ENCODE measurements at places on chromosomes 13 and 19.

DNA sequence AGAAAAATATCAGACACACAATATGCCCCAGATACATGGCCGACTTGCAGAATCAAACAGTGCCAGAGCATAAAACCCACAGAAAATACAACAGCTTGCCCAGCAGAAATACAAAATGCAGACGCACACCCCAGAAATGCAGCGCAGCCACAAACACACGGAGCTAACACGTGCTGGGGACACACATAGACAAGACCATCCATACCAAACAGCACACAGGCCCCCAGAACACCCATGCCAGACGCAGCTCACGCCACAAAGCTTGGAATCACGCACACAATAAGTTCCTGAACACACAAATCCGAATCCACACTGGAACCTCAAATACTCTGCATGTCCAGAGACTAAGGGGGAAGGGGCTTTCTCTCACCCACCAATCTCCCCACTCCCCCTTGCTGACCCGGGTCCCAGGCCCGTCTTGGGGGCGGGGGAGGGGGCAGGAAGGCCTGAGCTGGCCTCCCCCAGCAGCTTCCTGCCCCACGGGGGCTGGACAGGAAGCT is 17.2 kb downstream of the CCDC97 start:
- no peak for DNase-seq

- no peak for DNase-seq
Observed at GRCh38 chr19:30395283-30395682, 23.1 kb downstream of the ZNF536 start.

GRCh38 chr13:79492918-79493594 is 12.1 kb downstream of the NDFIP2 start:
- no peak for DNase-seq

GRCh38 chr13:27965740-27966640 is 3.1 kb downstream of the CDX2 start:
- no peak for DNase-seq

- DNase-seq, result no peak
Observed at GRCh38 chr13:32535115-32535514, 3.5 kb downstream of the N4BP2L2 start.

GRCh38 chr13:31477961-31478360 is 261.4 kb upstream of the RXFP2 start:
- no peak for DNase-seq

GRCh38 chr19:58294743-58295374 is 10.3 kb upstream of the ERVK3-1 start:
- DNase-seq, result no peak

DNA sequence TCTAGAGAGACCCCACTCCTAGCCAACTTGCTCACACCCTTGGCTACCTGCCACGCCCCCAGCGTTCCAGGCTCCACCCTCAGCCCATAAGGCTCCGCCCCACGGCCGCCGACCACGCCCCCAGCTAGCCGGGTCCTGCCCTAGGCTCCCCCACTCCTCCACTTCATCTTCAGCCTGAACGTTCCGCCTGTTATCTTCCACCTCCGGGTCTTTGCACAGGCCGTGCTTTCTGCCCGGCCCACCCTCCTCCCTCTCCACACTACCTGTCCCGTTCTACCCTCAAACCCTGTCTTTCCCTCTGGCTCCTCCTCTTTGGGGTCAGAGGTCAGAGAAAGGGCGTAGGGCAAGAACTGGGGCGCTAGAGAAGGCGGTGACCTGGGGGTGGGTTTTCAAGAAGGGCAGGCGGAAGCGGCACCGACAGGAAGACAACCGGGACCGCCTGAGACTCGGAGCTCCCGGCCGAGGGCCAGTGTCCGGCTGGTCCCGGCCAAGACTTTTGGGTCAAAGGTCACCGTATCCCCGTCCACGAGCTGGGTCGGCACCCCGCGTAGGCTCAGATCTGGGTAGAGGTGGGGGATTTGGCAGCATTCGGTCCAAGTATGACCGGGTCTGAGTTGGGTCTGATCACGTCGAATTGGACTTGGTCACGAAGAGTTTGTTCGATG is 2.2 kb downstream of the PDE4C start:
- no peak for DNase-seq

GRCh38 chr13:25882466-25883357 is 169.1 kb downstream of the SHISA2 start:
- no peak for DNase-seq

DNA sequence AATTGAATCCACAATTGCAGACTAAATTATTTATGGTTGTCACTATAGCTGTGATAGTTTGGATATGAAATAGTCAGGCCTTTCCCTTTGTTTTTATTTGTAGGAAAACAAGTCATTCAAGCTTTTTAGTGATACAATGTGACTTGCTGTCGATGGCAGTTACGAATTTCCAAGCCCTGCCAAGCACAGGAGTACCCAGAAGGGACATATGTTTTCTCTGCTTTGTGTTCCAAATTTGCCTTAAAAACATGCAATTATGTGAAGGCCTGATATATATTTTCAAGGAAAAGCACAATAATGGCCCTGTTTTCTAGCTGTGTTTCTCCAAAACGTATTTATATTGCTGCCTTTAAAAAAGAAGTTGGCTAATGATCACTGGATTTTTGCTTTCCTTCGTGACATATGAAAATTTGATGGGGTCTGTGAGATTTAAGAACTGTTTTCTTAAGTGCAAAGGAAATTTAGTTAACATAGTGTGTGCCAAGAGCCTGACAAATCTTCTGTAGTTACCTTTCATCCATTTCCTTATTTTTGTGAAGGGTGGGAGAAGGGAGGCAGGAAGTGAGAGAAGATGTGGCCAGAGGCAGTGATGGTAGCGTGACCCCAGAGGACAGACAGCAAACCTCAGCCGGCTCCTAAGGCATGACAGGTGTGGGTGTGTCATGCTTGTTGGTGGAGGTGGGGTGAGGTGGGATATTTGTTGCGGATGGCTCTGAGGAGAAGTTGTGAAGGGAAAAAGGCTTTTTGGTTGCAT is 79.6 kb downstream of the TEX26 start:
- DNase-seq, result no peak

DNA sequence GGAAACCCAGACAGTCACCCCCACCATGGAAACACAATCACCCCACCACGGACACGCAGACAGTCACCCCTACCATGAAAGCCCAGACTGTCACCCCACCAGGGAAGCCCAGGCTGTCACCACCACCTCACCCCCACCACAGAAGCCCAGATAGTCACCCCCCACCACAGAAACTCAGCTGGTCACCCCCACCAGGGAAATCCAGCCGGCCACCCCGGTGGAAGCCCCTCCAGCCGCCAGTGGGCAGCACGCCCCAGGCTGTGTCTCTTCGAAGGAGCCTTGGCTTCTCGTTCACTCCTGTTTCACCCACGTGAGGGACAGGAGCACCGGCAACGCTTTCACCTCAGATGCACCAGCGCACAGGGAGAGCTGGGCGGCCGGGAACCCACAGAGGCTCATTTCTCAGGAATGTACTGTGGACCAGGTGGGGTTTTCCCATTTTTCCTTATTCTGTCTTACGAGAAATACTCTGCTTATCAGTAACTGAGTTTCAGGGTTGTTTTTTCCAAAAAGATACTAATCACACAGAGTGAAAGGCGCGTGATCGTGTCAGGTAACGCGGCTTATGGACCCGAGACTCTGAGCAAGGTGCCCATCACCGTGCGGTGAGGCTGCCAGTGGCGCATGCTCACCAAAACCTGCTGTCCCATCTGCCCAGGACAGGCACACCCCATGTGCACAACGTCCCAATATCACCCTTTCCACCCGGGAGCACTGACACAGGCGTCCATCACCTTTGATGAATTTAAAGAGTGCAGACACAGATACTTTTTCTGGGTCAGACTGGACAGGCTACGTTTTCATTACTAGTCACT is 28.0 kb downstream of the CARS2 start:
- DNase-seq, result no peak

- no peak for DNase-seq
Observed at GRCh38 chr19:55189403-55189835, 9.3 kb upstream of the SYT5 start.

GRCh38 chr19:52679598-52679997 is 41.4 kb upstream of the ZNF83 start:
- no peak for DNase-seq

- DNase-seq, result no peak
Observed at GRCh38 chr13:35496006-35496405, 19.5 kb upstream of the MAB21L1 start.

- DNase-seq, result no peak
Observed at GRCh38 chr19:29965492-29965891, 23.5 kb downstream of the URI1 start.

DNA sequence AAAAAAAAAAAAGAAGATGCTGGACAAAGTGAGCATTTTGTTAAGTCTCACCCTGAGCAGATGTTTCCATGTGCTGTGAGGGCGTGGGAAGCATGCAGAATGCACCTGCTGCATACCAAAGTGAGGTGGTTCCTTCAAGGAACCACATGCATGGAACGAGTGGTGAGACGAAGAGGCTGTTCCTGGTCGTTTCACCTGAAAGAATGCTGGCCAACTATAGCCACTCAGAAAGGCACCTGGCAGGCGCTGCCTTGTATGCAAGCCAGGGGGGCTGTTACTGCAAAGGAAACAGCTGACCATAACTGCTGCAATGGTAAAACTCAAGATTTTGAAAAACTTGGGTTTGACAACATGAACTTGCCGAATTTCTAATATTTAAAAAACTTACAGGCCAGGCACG is 14.7 kb downstream of the MIER2 start:
- no peak for DNase-seq

DNA sequence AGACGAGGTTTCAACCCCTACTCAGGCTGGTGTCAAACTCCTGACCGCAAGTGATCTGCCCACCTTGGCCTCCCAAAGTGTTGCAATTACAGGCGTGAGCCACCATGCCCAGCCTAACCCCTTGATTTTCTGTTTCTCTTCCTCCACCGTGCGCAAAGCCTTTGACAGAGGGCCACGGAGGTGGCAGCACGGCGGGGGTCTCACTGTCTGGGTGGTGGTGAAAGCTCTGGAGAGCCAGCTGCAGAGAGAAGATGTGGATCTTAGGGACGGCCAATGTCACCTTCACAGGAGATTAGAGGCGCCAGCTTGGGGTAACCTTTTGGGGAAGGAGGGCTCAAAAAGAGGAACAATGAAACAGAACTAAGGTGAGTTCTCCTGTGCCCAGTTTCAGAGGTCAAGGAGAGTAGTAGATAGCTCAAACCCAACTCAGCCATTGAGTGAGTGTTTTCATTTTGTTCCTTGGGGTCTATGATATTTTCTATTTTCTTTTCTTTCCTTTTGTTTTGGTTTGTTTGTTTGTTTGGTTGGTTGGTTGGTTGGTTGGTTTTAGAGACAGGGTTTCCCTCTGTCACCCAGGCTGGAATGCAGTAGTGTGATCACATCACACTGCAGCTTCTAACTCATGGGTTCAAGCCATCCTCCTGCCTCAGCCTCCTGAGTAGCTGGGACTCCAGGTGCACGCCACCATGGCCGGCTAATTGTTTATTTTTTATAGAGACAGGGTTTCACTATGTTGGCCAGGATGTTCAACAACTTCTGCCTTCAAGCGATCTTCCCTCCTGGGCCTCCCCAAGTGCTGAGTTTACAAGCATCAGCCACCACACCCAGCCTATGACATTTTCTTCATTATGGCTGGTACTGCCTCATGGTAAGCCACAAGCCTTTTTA is 37.7 kb downstream of the GPR42 start:
- DNase-seq, result no peak

GRCh38 chr13:100933841-100934240 is 259.2 kb upstream of the TMTC4 start:
- DNase-seq, result no peak

DNA sequence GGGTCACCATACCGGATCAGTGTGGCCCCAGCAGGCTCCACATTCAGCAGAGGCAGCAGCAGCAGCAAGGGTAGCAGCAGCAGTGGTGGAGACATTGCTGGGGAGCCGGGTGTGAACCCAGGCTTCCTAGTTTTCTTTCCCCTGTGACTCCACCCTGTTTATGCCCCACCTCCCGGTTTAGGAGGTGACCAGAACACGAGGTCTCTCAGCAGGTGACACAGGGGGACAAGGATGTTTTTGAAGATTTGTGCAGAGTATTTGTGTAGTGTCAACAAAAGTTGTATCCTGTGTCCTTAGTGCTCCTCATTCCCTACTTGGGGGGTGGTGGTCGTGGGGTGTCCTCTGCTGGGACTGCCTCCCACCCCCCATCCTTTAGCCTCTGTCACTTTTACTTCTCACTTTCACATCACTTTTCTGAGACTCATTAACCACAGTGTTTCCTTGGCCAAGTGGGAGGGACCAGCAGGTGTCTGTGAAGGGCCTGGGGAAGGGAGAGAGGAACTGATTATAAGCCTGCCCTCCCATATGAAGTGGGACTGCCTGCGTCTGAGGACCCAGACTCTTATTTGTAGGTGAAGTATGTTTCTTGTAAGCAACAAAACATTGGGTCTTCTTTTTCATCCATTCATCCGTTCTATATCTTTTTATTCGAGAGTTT is 15.6 kb upstream of the KCNC3 start:
- DNase-seq, result peak; percentile 29

- DNase-seq, result peak; percentile 47
Observed at GRCh38 chr19:53868892-53869804, 1.5 kb downstream of the MYADM start.

GRCh38 chr13:43805071-43805468 is 18.3 kb upstream of the ENOX1 start:
- DNase-seq, result peak; percentile 56

DNA sequence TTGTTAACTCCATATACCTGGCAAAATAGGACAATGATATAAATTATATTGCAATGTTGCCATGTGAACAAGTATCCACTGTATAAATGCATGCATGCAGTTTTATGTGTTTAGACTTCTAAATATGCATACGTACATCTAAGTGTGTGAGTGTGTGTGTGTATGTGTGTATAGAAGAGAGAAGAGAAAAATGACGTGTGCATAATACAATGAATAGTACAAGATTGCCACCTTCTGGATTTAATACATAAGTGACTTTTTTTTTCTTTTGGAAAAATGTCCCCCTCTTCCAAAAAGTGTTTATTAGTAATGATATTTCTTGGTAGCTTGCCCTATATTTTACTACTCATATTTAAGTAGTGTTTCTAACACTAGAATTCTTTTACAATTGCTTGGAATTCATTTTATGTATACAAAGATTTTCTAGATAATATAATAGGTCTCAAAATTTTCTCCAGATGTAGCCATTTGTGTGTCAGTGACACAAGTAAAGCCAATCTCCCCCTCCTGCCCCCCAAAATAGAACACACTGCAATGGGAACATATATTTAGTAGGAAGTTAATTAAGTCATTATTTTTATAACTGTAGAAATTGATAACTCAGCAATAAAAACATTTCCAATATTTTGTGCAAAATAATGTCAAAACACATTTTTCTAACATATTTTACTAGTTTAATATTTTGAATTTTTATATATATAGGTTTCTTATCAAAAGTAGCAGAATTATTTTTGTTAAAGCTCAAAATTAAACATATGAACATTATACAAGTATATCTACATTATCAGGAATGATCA is 783.3 kb upstream of the ATXN8OS start:
- no peak for DNase-seq

- no peak for DNase-seq
Observed at GRCh38 chr19:10291554-10292205, 1.9 kb downstream of the ICAM5 start.

- no peak for DNase-seq
Observed at GRCh38 chr19:52786078-52786463, 520 bp downstream of the ZNF600 start.

GRCh38 chr13:39037410-39037879 is 444 bp downstream of the PROSER1 start:
- DNase-seq, result no peak
